ENCODE measurements at places on chromosomes 4 and X.

DNA sequence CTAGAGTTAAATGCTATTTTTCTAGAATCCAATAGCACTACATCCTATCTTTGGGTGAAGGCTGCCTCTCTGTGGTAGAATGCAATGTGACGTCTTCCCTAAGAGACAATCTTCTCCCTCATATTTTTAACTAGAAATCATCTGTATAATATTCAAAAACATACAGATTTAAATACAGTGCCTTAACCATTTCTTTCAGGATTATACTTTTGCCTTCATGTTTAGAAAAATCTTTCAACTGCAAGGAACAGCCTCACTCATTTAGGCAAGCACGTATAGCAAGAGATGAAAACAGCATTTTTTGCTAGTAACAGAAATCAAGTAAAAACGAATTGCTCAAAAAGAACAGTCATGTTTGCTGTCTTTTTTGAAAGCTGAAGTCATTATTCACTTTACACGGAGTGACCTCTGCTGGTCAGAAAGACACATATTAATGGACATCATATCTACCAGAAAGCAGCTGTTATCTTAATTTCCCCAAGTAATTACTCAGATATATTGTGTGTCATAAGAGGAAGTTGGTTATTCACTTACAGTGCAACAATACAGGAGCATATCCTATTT, 422.3 kb downstream of the STPG2 start:
- H3K4me1 ChIP-seq = peaks cover 9% of the 10 kb centered on the region
- peak overlapping the region; percentile 47 for H3K27ac ChIP-seq
- no peaks in the 10 kb centered on the region for H3K36me3 ChIP-seq
- H3K4me3 ChIP-seq = no peak overlapping the region
- H3K27me3 ChIP-seq = no peaks in the 10 kb centered on the region
- DNase-seq = no peak

- H3K4me3 ChIP-seq = no peak overlapping the region
- H3K27me3 ChIP-seq = no peaks in the 10 kb centered on the region
- no peaks in the 10 kb centered on the region for H3K36me3 ChIP-seq
- H3K27ac ChIP-seq = no peak overlapping the region
- DNase-seq = no peak
Measured at GRCh38 chr4:189143263-189143952, 797.3 kb upstream of the FRG1 start.

- no peaks in the 10 kb centered on the region for H3K27me3 ChIP-seq
- no peak overlapping the region for H3K27ac ChIP-seq
- DNase-seq = no peak
- H3K4me3 ChIP-seq = no peak overlapping the region
Measured at GRCh38 chrX:13747836-13748235, 13.3 kb downstream of the OFD1 start.

GRCh38 chr4:8844976-8845690, 26.5 kb downstream of the HMX1 start:
- H3K4me3 ChIP-seq = no peak overlapping the region
- H3K4me1 ChIP-seq = no peaks in the 10 kb centered on the region
- H3K27ac ChIP-seq = no peak overlapping the region
- peaks cover 47% of the 10 kb centered on the region for H3K27me3 ChIP-seq
- H3K36me3 ChIP-seq = no peaks in the 10 kb centered on the region

- H3K4me3 ChIP-seq = no peak overlapping the region
- no peaks in the 10 kb centered on the region for H3K36me3 ChIP-seq
- H3K4me1 ChIP-seq = no peaks in the 10 kb centered on the region
- H3K27me3 ChIP-seq = no peaks in the 10 kb centered on the region
- H3K27ac ChIP-seq = no peak overlapping the region
Measured at GRCh38 chrX:101252634-101253033, 33.0 kb downstream of the DRP2 start.

DNA sequence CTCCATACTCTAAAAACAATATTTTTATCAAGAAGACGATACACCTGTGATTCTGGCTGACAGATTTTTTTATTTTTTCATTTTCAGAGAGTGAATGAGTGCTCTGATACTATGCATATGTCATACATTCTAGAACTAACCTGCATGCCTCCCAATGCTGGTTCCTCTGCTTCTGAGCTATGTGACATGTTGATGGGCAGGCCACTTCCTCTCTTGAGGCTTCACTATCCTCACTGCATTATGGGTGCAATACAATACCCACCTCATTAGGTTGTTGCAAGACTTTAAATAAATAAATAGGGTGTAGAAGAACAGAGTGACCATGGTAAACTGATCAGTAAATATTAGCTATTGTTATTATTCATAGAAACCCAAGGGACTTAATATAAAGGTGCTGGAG, 408.3 kb downstream of the HNRNPD start:
- no peak for DNase-seq
- no peaks in the 10 kb centered on the region for H3K36me3 ChIP-seq
- no peak overlapping the region for H3K4me3 ChIP-seq
- H3K4me1 ChIP-seq = peaks cover 19% of the 10 kb centered on the region

- no peak overlapping the region for H3K27ac ChIP-seq
- peaks cover 58% of the 10 kb centered on the region for H3K27me3 ChIP-seq
- H3K36me3 ChIP-seq = no peaks in the 10 kb centered on the region
- peaks cover 4% of the 10 kb centered on the region for H3K4me1 ChIP-seq
- no peak for DNase-seq
Measured at GRCh38 chr4:112526061-112526460, 10.1 kb upstream of the NEUROG2 start.

DNA sequence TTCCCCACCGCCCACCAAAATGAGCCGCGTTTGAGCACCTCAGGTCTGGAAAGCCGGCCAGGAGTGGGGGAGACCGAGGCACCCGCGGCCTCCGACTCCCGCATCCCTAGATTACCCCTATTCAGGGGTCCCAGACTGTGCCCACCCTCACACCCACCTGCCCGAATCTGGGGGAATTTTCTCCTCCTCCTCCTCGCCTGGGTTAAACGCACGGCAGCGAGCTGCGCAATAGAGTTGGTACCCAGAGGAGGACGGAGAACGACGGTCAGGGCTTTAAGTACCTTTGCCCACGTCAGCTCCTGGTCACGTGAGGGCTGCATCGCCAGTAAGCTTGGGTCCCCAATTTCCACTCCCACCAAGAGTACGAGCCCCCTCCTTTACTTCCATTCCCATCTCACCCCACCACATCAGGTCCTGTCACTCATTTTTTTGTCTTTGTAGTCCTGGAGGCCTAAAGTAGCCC, at the start of gene ARMCX2:
TSS of gene ARMCX2 (minus strand) at position 250 of the 463 bp plus-strand sequence. CDS start 2,262 bp downstream, outside the sequence.
- H3K27me3 ChIP-seq = no peaks in the 10 kb centered on the region
- peak within 1 kb of the TSS; percentile 89 for H3K27ac ChIP-seq
- H3K4me3 ChIP-seq = peak within 1 kb of the TSS; percentile 85
- DNase-seq = no peak

DNA sequence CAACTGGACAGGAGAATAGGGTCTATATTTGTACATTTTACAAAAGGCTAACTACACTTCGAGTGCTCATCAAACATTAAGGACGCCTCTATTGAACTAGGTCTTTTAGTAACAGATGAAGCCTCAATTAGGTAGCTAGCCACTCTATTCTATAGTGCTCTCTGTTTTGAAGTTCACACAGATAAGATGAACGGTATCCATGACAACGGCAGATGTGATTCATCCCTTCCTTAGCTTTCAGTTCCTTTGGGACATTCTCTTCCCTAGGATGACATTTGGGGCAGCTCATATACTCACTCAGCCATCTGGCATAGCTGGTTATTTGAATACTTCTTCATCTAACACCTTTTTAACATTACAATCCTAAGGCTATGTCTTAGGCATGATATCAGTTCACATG, 62.4 kb upstream of the WDFY3 start:
- H3K36me3 ChIP-seq = peaks cover 2% of the 10 kb centered on the region
- H3K4me3 ChIP-seq = no peak overlapping the region
- H3K27me3 ChIP-seq = no peaks in the 10 kb centered on the region
- no peaks in the 10 kb centered on the region for H3K4me1 ChIP-seq
- no peak overlapping the region for H3K27ac ChIP-seq

Data from progenitor cell of endocrine pancreas (in vitro differentiated cells).